ENCODE measurements at places on chromosomes 16 and 17.

DNA sequence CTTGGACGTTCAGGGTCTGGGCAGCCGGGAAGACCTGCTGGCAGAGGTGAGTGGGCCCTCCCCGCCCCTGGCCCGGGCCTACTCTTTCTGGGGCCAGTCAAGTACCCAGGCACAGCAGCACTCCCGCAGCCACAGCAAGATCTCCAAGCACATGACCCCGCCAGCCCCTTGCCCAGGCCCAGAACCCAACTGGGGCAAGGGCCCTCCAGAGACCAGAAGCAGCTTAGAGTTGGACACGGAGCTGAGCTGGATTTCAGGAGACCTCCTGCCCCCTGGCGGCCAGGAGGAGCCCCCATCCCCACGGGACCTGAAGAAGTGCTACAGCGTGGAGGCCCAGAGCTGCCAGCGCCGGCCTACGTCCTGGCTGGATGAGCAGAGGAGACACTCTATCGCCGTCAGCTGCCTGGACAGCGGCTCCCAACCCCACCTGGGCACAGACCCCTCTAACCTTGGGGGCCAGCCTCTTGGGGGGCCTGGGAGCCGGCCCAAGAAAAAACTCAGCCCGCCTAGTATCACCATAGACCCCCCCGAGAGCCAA is 8.6 kb upstream of the ABCC3 start:
- peak; percentile 54 for DNase-seq

DNA sequence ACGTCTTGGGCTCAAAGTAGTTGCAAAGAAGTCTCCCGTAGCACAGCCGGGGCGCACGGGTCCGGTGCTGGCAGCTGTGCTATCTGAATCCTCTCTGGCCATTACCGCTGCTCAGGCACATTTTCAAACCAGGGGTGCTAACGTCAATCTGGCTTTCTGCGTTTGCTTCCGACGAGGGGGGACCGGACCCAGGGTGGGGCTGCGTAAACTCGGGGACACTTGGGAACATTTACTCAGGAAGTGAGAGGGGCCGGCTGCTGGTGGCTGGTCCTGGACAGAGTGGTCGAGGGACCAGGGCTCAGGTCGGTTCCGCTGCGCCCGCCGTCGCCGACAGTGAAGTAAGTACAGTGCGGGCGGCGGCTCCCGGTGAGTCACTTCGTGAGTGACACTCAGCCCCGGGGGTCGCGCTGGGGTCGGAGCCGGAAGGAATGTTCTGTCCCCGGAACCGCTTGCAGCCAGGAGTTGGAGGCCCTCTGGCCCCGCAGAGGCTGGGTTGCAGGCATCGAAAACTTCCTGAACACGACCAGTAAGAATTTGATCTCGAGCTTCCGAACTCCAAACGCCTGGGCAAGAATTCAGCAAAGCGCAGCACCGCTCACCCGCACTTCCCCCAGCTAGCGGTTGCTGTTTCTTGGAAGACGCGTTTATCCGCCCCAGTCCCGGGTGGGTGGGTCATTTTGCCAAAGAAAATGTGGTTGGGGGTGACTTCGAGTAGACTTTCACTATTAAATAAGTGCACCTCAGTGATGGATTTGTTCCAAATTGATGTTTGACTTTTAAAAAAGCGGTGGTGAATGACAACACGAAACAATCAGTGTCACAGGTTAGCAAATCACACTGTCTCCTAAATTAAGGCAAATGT is 1.4 kb upstream of the HS3ST3B1 start:
- no peak for DNase-seq

DNA sequence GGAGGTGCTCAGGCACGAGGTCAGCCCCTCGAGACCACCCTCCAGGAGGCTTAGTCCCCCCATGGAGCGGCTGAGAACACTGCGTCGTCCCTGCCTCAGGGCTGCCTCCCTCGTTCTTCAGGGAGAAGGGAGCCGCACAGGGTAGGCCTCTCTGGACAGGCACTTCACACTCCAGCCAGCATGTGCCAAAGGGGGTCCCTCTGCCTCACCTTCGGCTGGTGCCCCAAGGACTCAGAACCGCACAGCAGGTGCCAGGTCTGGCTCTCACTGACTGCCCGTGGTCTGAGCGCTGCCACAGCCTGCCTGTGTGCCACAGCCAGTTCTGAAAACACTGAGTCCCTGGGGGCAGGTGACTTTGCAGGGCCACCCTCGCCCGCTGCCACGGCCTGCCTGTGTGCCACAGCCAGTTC is 7.1 kb downstream of the P2RX5 start:
- DNase-seq: no peak

DNA sequence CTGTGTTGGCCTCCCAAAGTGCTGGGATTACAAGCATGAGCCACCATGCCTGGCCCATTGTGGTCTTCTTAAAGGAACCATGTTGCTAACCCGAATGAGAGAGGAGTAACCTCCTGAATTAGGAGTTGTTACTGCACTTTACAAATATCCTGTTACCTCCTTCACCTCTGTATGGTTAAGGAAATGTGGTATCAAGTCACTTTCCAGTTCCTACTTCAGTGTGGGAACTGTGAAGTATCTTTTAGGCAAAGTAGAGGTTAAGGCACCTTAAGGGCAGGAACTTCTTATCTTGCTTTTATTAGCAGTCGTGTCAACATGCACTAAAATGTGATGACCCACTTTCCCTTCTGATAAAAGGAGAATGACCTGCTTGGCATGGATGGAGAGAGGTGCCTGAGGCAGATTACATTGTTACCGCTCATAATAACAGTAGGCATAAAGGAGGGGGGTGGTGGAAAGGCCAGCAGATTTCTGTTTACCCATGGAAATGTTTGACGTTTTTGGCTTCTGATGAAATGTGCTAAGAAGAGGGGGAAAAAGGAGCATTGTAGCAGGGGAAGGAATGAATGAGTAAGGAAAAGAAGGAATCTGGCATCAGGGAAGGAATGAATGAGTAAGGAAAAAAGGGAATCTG is 28.5 kb downstream of the FTO start:
- no peak for DNase-seq

- DNase-seq: no peak
These were observed 209.4 kb upstream of the CIBAR2 start for GRCh38 chr16:85321509-85322271.

GRCh38 chr16:28491230-28491969 is 474 bp downstream of the CLN3 start:
- DNase-seq: peak; percentile 13

GRCh38 chr17:20063665-20064648 is 54.8 kb downstream of the SPECC1 start:
- DNase-seq: no peak

DNA sequence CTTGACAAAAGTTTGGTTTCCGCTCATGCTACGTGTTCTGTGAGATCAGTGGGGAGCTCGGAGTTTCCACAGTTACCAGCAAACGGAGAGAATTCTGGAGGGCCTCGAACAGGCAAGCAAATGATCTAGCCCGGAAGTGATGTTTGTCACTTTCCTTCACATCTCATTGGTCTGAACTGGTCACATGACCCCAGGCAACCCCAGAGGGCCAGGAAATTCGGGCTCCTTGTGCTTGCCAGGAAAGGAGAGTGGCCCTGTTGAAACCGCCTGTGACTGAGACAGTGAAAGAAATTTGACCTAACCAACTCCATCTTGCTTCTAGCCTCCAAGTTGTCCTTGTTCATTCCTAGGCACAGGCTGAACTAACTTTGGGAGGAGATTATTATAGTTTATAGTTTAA is 23.0 kb downstream of the SPPL2C start:
- DNase-seq: no peak

DNA sequence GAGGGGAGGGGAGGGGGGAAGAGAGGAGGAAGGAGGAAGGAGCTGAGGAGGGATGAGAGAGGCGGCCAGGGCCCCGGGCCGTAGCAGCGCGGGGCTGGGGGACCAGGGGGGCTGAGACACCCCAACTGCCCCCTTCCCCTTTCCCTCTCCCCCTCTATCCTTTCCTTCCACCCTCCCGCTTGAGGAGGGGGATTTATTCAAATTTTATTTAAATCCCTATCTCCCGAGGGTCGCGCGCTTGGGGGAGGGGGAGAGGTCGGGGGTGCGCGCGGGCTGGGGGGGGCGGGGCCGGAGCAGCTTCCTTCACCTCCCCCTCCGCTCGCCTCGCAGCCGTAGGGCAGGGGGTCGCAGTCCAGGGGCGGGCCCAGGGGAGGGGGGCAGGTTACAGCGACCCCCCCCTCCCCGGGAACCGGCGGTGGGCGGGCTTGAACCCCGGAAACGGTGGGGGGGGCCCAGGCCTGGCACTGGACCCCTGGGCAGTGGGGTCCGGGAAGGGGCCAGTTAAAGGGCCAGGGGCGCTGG is at the start of gene FBXL19:
TSS of gene FBXL19 (plus strand) at position 19 of the 522 bp plus-strand sequence. CDS start 2,183 bp downstream, outside the sequence.
- DNase-seq: no peak

DNA sequence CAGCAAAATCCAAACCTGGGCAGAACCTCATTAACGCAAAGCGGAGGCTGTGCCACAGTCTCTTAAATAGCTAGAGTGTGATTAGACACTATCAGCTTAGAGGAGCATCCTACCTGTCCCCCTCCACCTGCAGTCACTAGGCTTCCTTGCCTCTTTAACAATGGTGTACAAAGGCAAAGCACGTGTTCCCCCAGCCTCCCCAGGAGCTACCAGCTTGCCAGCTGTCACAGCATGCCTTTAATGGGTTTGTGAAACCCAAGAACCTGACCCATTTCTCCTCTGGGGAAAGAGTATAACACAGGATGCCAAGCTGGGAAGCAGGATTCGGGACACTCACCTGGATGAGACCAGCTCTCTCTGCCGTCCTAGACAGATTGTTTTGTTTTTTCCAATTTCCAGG is 37.2 kb upstream of the TBX2 start:
- DNase-seq: no peak

GRCh38 chr16:59192551-59193199 is 458.6 kb upstream of the GOT2 start:
- DNase-seq: no peak

DNA sequence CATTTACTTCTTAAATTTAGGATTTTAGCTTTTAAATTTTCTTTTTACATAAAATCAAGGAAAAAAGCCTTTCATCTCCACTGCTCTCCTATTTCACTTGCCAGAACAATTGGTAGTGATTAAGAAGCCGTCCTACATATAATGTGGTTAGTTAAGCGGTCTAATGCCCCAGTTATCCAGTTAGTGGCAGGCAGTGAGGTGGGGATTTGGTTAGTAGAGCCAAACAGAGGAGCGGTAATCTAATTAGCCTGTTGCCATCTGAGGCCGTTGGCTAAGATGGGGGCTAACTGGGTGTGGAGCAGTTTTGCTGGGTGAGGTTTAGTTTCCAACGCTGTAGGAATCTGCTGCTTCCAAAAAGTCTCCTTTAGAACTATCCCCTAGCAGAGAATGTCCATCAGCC is 22.4 kb downstream of the SNX11 start:
- no peak for DNase-seq

GRCh38 chr17:18866866-18867813 is 9.2 kb downstream of the PRPSAP2 start:
- DNase-seq: no peak

- no peak for DNase-seq
These were observed 39.5 kb upstream of the SDK2 start for GRCh38 chr17:73683771-73684170.

- no peak for DNase-seq
These were observed 3.0 kb upstream of the BCAR1 start for GRCh38 chr16:75254359-75254837.

- no peak for DNase-seq
These were observed 10.4 kb downstream of the MEFV start for GRCh38 chr16:3246002-3246401.

GRCh38 chr16:13435873-13436474 is 484.0 kb upstream of the ERCC4 start:
- no peak for DNase-seq

GRCh38 chr17:61444075-61444474 is 8.1 kb upstream of the TBX4 start:
- DNase-seq: no peak

GRCh38 chr17:8073627-8074484 is 13.7 kb downstream of the ALOX12B start:
- DNase-seq: peak; percentile 84

DNA sequence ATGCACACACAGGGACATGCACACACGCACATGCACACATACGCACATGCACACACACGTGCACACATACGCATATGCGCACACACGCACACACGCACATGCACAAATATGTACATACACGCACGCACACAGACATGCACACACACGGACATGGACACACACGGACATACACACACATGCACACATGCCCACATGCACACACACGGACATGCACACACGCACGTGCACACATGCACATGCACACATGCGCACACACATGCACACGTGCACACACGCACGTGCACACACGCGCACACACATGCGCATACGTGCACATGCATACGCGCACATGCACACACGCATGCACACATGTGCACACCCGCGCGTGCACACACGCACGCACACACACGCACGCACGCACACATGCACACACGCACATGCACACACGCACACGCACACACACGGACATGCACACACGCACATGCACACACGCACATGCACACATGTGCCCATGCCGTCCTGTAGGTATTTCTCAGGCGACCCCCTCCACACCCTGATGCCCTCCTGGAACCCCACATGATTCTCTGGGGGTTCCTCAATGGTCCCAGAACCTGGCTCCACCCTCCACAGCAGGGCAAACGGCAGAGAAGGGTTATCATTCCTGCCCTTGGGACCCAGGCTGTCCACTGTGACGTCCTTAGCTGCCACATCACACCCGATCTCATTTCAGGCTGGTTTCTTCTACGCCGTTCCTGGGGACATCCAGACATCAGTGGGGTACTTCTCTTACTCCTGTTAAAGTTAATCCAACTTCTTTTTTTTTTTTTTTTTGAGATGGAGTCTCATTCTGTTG is 9.6 kb upstream of the RBFOX3 start:
- DNase-seq: no peak

GRCh38 chr17:65711671-65712276 is 150.3 kb upstream of the AXIN2 start:
- DNase-seq: no peak

DNA sequence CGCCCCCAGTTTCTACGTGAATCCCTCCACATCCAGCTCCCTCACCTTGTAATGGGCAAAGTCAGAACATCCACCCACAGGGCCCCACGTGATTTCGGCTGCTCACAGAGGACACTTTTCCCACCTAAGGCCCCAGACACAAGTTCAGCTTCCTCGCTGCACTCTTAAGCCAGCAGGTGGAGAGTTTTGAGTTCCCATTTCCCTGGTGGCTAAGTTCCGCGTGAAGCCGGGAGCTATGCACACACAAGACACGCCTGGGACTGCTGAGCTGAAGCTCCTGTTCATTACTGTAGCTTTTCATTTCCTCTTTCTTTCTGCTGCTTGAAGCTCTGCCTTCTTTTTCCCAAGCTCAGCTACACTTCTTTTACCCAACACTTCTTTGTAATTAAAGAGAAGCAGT is 273.8 kb downstream of the NPIPA8 start:
- DNase-seq: no peak

DNA sequence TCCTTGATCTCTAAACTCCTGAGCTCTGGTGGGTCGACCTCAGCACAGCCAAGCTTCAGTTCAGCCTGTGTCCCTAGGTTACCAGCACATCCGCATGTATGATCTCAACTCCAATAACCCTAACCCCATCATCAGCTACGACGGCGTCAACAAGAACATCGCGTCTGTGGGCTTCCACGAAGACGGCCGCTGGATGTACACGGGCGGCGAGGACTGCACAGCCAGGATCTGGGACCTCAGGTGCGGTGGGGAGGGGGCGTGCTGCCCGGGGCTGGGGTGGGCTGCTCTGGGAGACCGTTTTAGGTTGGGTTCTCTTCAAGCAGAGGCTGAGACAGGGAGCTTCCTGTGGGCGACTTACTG is 1.1 kb downstream of the MLST8 start:
- DNase-seq: no peak

Data from CD4-positive, alpha-beta T cell treated with Interleukin-15 for 4 hours (primary cell).